ENCODE measurements at places on chromosomes 4 and X. TPM values are rescaled to one million over a fixed set of nuclear protein-coding genes. Genes with fewer than 3 reads are reported as not detected.

L1CAM gene
- polyA plus RNA-seq = 7.2 TPM

CT55 gene
- polyA plus RNA-seq = not detected

FRAS1 gene
- polyA plus RNA-seq = 8.4 TPM

KIT gene
- 1.5 TPM for polyA plus RNA-seq

SLC6A14 gene
- polyA plus RNA-seq = not detected
